Inflammatory macrophage treated with lipopolysaccharide for 4 hours (primary cell): ENCODE measurements at places on chromosomes 2 and 18.

DNA sequence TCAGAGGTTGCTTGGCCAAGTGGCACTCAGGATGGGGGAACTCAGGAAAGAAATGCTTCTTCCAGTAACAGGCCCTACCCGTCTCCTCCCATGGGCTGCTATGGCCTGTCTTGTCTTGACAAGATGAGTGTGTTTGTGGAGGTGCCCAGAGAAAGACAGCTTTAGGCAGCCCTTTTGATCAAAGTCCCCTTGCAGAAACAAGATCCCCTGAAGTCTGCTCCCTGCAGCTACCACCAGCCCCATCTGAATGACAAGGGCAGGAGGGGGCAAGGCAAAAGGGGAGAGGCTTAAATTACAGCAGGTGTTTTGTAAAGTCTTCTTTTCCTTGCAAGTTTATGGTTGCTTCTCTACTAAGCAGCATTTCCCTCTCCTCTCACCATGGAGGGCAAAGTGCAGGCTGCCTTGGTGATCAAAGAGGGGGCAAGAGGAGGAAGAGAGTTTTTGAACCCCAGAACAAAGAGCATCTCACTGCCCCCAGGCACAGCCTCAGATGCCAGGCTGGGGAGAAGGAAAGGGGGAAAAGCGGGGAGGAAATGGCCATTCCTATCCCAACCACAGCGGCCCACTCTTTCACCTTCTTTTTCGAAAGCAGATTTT lies 6.7 kb downstream of the EVA1A start:
- DNase-seq: no peak

- DNase-seq: no peak
Measured at GRCh38 chr2:61718965-61719364, 134.9 kb downstream of the FAM161A start.

DNA sequence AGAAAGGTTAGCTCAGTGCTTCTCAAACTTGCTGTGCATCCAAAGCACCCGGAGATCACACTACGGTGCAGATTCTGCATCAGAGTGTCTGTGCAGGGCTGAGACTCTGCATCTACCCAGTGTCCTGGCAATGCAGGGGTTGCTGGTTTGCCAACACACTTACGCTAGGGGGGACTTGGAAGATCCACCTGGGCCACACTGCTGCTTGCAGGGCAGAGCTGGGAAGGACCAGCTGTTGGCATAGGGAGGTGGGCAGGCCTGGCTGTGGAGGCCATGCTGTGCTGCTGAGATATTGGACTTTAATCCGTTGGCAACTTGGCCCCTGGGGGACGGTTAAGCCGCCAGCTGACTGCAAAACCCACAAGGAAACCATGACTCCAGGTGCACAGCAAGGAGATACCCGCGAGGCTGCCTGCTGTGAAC lies 397.6 kb upstream of the HS6ST1 start:
- no peak for DNase-seq

- no peak for DNase-seq
Measured at GRCh38 chr2:111715987-111716904, 167.7 kb downstream of the ANAPC1 start.

DNA sequence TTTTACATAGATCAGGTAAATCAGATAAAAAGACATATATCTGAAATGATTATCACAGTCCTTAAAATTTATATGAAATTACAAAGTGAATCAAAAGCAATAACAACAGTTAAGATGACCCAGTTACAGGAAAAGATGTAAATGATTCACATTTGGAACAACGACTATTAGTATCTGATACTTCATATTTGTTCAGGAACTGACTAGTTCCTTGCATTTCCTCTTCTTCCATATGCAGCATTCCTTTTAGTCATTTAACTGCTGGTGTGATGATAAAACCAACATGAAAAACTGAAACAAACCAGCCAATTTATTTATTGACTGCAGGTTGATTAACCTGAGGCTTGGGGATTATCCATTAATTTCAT lies 75.2 kb downstream of the RBMS1 start:
- DNase-seq: no peak

GRCh38 chr2:175247159-175247558 lies 65.6 kb upstream of the ATP5MC3 start:
- DNase-seq: no peak

- DNase-seq: no peak
Measured at GRCh38 chr2:240644171-240644651, 18.9 kb downstream of the GPR35 start.

GRCh38 chr2:50865235-50865634 lies 166.7 kb downstream of the NRXN1 start:
- DNase-seq: no peak

DNA sequence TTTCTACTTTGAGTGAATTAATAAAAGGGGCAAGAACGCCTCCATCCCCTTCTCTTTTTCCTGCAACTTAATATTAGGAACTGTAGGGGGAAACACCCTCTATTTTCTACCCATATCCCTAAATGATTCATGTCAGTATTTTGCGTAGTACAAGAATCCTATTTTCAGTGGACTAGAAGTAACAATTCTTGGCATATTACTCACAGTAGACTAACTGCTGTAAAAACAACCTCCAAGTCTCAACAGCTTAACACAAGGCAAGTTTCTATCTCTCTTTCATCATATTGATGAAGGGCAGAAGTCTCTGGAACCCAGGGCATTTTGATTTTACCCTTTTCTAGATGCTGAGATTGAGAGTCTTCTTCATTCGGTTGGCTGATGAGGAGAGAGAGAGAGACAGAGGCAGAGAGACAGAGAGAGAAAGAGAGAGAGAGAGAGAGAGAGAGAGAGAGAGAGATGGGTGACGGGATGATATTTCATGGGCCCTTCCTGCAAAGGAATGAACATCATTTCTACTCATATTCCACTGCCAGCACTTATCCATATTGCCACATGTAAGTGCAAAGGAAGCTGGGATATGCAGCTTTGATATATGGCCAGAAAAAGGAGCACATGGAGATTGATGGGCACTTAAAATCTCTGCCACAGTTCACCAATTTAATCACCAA lies 481.6 kb downstream of the LPIN1 start:
- no peak for DNase-seq

- DNase-seq: peak; percentile 16
Measured at GRCh38 chr18:51236225-51236624, 38.7 kb upstream of the MEX3C start.

DNA sequence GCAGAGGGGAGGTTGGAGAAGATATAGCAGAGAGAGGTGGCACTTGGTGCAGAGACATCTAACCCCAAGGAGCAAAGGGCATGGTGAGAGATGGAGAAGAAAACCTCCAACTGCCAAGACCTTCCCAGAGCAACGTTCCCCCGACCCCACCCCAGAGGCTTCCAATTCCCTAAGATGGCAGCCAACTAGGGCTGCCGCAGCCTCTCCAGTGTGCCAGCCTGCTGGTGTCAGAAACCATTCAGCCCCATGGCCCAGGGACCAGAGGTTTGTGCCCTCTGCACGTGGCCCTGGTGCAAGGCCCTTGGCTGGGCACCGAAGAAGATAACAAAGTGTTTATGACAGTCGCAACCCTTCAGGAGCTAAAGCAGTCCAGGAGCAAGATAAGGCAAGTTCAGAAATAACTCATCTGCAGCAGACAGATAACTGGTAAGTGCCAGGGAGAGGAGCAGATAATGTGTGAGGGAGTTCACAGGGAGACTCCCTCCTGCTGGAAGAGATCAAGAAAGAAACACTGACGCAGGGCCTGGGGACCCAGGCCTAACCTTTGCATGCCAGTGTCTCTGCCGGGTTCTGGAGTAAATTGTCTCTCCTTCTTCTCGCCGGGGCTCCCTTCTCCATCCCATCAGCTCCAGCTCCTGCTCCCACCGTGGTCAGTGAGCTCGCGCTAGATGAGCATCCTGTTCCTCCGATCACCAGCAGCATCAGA lies 66.1 kb upstream of the ID2 start:
- no peak for DNase-seq

DNA sequence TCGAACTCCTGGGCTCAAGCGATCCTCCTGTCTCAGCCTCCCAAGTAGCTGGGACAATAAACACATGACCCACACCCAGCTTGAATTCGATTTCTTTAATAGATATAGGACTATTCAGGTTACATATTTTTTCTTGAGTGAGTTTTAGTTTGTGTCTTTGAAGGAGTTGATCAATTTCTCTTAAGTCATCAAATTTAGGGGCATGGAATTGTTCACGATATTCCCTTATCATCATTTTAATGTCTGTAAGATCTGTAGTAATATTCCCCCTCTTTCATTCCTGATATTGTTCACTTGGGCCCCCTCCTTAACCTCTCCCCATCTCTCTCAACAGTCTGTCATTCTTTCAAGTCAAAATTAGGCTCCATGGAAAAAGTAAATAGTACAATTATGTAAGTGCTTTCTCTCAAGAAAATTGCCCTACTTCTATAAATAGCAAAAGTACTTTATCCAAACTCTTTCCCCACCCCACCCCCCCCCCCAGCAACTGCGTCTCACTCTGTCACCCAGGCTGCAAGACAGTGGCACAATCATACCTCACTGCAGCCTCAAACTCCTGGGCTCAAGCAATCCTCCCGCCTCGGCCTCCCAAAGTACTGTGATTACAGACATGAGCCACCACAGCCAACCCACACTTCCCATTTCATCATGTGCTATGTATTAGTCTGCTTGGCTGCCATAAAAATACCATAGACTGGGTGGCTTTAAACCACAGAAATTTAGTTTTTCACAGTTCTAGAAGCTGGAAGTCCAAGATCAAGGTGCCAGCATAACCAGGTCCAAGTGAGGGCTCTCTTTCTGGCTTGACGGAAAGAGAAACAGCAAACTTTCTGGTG lies 20.1 kb downstream of the WDR33 start:
- DNase-seq: peak; percentile 29

GRCh38 chr2:47811668-47812067 lies 28.7 kb downstream of the MSH6 start:
- DNase-seq: no peak

DNA sequence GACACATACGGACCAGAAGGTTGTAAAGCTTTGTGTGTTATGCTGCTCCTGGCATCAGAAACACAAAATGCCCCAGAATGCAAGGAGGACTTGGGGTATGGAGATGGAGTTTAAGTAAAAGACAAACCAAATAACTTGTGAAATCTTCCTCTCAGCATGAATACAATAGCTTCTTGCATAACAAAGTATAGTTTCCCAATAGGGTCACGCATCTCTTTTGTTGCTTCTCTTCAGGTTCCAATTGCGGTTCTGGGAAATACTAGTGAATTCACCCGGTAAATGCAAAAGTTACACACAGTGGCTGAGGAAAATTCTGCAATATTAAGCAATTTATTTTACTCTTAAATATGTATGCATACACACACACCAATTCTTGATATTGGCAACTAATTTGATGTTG lies 339.2 kb upstream of the EPHA4 start:
- no peak for DNase-seq

GRCh38 chr18:69215161-69215560 lies 185.5 kb upstream of the DOK6 start:
- no peak for DNase-seq

GRCh38 chr2:158598862-158599517 lies 142.2 kb downstream of the PKP4 start:
- no peak for DNase-seq

DNA sequence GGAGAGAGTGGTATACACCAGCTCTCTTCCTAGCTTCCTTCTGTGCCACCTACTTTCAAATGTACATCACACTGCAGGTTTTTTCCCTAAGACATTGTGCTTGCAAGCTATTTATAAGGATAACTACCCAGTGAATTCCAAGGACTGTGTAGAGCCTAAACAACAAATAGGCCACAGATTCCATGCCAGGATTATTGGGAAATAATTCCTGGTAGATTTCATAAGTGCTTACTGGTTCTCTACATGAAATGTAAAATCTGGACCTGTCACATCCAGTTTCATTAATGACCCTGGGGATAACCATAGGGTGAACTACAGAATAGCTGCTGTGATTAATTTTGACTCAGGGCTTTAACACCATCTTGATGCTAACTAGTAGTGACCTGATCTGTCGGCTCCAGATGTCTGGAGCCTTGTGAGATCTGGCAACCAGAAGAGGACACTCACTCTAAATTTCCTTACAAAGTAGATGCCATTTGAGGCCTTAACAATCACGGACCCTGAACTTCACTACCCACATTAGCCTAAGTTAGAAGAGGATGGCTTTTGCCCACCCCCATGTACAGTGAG lies 34.3 kb upstream of the LGALSL start:
- no peak for DNase-seq

DNA sequence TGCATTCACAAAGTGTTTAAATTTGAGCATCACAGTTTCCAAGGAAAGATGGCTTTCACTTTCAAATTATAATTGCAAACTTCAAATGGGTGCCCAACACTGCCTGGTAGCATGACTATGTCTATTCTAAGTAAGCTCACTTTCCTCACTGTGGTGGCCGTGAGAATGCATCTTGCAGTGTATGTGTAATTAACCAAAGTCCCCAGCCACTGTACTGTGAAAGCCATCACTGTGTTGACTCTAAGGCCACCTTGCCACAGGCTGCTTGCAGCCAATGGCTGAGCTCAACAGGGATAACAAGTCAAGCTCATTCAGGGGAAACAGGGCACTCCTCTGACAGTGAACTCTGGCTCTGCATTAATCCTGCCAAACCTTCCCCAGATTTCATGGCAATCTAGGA lies 43.3 kb upstream of the LGALSL start:
- DNase-seq: peak; percentile 30

DNA sequence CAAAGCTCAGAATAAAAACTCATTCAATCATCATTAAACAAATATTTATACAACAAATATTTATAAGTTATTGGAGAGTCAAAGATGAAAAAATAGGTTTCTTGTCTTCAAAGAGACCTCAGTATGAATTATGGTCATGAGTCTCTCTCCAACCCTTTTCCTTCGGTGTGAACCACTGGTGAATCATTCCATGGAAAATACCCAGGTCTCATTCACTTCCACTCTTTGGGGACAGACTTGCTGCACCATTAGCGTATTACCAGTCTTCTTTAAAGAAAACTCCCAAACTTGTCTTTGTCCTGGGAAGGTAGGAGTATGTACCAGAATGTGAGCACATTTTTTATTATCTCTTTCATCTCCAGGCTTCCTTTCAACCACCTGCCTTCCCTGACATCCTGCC lies 257.4 kb upstream of the RBMS1 start:
- DNase-seq: peak; percentile 11

GRCh38 chr2:214607051-214607450 lies 196.2 kb downstream of the VWC2L start:
- no peak for DNase-seq

DNA sequence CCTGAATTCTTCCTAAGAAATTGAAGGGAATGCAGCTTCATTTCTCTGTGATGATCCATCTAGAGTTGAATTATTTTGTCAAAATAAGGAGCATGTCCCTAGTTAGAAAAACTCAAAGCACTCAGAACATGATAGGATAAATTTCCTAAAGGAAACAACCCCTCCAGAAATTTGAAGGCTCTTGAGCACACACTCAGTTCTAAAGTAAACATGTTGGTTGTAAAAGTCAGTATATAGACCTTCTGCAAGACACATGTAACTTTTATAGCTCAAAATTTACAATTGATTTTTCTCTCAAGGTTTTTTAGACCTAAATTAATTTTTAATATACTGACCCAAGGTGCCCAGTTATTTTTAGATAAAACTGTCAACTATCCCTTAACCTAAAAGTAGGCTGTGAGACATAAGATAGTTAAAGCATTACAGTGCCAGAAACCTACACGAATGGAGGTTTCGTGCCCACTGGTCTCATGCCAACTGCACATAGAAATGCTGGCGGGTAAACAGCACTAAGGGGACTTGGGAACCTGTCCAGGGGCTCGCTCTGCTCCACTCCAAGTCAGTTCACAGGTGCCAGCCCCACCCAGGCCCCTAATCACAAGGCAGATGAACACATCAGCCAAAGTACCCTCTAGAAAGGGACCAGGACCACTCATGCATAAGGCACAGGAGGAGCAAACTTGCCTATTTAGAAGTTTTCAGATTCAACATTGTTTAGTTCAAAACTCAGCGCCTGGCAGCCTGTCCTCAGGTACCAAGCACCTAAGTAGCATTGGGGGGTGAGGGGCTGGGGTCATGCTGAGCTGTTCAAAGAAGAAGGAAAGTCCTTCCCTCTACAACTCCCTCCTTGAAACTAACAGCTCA lies 106.5 kb downstream of the SMC6 start:
- no peak for DNase-seq
